ENCODE measurements at places on chromosomes 5 and 9. TPM values are rescaled to one million over a fixed set of nuclear protein-coding genes. Genes with fewer than 3 reads are reported as not detected.

- H3K27me3 ChIP-seq = peaks cover 42% of the 10 kb centered on the region
- no peak overlapping the region for H3K4me3 ChIP-seq
- no peak overlapping the region for H3K27ac ChIP-seq
- no peak for DNase-seq
- H3K36me3 ChIP-seq = no peaks in the 10 kb centered on the region
- H3K4me1 ChIP-seq = no peaks in the 10 kb centered on the region
Observed at GRCh38 chr9:341634-342421, 127.2 kb downstream of the DOCK8 start.

DNA sequence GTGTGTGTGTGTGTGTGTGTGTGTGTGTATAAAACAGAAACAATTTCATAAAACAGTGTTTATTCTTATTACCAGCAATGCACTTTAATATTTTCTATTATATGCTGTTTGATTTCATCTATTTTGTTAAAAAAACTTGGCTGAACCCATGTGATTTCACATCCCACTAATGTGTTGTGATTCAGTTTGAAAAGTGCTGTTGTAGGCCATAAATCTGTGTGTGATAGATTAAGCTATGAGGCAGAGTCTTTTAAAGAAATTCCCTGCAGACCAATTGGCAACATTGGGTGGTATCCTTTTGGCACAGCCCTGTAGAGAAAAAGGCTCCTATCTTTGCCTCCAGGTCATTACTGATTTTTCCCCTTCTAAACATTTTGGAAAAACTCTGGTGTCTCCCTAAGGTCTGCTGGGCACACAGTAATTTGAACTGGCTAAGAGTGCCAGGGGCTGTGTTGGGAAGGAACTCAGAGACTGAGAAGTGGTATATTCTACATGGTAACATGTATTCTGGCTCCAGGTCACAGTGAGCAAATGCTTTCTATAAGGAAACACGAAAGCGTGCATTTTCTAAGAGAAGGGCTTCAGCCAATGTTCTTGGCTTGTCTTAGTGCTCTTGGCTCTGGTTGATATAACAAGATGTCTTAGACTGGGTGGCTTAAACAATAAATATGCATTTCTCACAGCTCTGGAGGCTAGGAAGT is 4.5 kb downstream of the CAMK4 start:
- H3K36me3 ChIP-seq = no peaks in the 10 kb centered on the region
- H3K27me3 ChIP-seq = peaks cover 25% of the 10 kb centered on the region
- H3K4me1 ChIP-seq = peaks cover 7% of the 10 kb centered on the region
- no peak for DNase-seq
- no peak overlapping the region for H3K4me3 ChIP-seq
- no peak overlapping the region for H3K27ac ChIP-seq

DNA sequence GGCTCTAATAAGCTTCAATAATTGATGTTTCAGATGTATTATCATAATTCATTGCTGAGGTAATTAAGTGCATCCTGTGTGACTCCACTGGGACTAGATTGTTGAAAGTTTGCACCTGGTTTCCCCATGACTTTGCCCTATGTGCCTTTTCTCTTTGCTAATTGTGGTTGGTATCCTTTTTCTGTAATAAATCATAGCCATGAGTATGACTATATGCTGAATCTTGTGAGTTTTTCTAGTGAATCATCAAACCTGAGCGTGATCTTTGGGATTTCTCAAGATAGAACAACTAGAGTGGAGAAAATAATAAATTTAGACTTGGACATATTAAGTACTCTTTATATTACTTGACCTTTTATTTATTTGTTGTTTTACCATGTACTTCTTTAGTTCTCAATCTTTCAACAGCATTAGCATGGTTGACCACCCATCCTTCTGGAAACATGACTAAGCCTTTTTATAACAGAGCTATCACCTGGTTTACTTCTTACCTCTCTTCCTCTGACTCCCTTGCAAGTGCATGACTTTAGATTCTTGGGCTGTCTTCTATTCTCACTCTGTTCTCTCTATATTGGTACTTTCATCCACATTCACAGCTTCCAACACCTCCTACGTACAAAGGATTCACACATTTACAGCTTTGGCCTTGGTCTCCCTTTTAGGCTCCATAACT is 239.6 kb upstream of the TAS2R1 start:
- H3K4me3 ChIP-seq = no peak overlapping the region
- peaks cover 22% of the 10 kb centered on the region for H3K36me3 ChIP-seq
- no peaks in the 10 kb centered on the region for H3K4me1 ChIP-seq
- H3K27me3 ChIP-seq = no peaks in the 10 kb centered on the region
- DNase-seq = no peak
- no peak overlapping the region for H3K27ac ChIP-seq

DNA sequence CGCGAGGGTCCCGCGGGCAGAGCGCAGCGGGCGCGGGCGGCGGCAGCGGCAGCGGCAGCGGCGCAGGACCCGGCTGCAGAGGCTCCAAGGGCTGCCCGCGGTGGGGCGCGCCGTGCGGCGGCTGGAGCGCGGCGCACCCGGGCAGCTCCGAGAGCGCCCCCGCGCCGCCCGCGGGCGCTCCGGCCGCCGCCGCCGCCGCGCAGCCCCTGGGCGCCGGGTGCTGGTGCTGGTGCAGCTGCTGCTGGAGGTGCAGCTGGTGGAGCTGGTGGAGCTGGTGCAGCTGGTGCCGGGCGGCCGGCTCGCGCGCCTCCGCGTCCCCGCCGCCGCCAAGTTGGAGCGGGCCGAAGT is 644 bp downstream of the IER5L start:
- H3K27ac ChIP-seq = no peak overlapping the region
- peaks cover 39% of the 10 kb centered on the region for H3K4me1 ChIP-seq
- H3K27me3 ChIP-seq = peaks cover 10% of the 10 kb centered on the region

The PCDHA9 gene
- 1.4 TPM for total RNA-seq

The PCDHGB2 gene
- total RNA-seq = 1.5 TPM

The RNF183 gene
- total RNA-seq = not detected
